ENCODE measurements at places on chromosomes 12 and 14.

- no peak for DNase-seq
Observed at GRCh38 chr12:55727643-55728185, 1.1 kb downstream of the CD63 start.

DNA sequence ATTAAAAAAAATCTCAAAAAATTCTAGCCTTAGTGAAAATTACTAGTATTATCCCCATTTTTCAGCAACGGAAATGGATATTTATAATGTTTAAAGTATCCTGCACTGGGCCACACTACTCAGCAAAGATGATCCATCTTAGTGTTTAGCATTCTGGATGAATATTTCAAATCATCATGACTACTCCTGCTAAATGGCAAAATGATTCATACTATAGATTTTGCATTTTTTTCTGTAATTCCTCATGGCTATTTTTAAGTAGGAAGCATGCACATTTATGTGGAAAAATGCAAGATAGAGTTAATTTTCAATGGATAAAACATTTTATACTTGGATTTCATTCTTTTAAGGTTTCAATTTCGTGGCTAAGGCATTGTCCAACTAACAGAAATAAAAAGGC lies 59.6 kb downstream of the LRFN5 start:
- DNase-seq = no peak

DNA sequence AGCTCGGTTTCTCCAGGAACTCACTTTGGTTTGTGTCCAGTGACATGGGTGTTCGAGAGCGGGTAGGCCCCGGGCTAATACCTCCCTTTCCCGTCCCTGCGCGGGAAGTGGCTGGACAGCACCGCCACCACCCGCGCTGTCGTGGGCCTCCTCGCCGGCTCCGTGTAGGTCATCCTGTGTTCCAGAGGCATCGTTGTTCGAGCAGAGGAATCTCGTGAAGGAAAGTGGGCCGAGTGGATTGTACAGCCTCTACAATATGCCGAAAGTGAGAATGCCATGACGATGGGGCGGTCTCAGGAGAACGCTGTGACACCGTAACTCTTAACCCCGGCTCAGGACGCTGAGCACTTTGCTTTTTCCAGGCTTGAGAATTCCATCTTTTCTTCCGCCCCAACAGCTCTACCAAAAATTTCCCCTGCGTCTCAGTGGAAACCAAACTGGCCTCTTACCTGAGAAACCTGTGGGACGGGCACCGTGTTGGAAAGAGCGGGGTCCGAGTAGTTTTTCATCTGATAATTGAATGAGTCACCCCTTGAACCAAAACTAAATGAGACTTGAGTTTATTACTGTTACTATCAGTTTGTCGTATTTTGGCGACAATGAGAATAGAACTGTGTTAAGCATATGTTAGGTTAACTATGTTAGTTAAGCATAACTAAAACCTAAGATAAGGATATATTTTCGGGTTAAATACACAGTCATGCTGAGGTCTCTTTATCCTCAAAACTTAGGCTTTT lies 510 bp downstream of the EIF2S1 start:
- peak; percentile 15 for DNase-seq

DNA sequence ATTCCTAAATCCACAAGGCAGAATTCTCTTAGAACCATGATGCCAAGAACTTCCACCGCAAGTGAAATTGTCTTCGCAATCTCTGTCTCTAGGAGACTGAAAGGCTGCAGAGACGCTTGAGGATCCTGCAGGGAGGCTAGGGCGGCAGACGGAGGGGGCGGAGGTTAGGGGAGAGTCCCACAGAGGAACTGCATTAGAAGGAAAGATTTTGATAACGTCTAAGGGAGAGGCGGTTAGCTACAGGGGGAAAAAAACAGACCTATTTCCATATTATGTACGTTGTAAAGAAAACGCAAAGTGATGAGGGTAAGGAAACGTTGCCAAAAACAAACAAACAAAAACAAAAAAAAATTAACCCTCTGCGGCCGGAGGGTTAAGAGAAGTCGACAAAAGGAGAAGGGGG lies 595 bp downstream of the KLHL28 start:
- peak; percentile 59 for DNase-seq

DNA sequence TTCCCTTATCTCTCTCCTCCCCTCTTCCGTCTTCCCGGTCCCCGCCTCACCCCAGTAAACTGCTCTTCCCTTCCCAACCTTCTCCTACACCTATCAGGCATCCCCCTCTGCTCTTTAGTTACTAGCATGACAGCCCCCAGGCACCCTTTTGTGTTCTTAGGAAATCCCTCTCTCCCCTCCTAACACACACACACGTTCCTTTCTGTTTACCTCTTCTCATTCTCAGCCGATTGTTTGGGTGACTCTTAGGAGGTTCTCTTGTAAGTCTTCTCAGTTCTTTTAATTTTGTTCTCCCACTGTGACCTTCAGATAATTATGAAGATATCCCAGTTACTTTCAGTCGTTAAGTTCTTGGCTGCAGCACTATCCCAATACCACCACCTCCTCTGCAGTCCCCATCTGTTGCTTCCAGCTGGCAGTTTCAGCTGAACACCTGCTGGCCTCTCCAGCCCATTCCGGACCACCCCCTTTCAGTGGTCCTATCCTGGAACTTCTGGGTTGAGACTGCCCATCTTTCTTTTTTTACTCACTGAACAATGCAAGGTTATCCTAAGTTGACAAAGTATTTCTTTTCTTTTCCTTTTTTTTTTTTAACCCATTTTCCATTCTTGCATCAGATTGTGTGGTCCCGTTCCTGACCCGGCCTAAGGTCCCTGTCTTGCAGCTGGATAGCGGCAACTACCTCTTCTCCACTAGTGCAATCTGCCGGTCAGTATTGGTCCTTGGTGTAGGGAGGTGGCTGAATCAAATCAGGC lies 711 bp downstream of the MARS1 start:
- DNase-seq = no peak

- no peak for DNase-seq
Observed at GRCh38 chr12:4107436-4107878, 166.1 kb upstream of the CCND2 start.

Data from stimulated activated CD4-positive, alpha-beta T cell treated with anti-CD3 and anti-CD28 coated beads, Interleukin-4, amount 100 ng/mL, for 4 hours (primary cell).